ENCODE measurements at places on chromosomes 7 and 10. TPM values are rescaled to one million over a fixed set of nuclear protein-coding genes. Genes with fewer than 3 reads are reported as not detected.

Gene PRPS1L1
- total RNA-seq = not detected

Gene RPEL1
- 0.13 TPM for total RNA-seq

Gene TAS2R41
- not detected for total RNA-seq

Gene UFSP1
- 4.3 TPM for total RNA-seq

Gene CLDN12
- 42.9 TPM for total RNA-seq

Gene CHST15
- total RNA-seq = 8.7 TPM

GRCh38 chr7:124030964-124031363 lies 1.9 kb downstream of the TMEM229A start:
- H3K27me3 ChIP-seq = peaks cover 8% of the 10 kb centered on the region
- no peaks in the 10 kb centered on the region for H3K36me3 ChIP-seq
- H3K4me3 ChIP-seq = no peak overlapping the region

GRCh38 chr10:131781076-131781475 lies 119.7 kb upstream of the PPP2R2D start:
- DNase-seq = no peak
- H3K4me3 ChIP-seq = no peak overlapping the region
- no peaks in the 10 kb centered on the region for H3K27me3 ChIP-seq
- H3K27ac ChIP-seq = no peak overlapping the region
- H3K36me3 ChIP-seq = peaks cover 21% of the 10 kb centered on the region

GRCh38 chr10:66045859-66046258 lies 880.0 kb upstream of the LRRTM3 start:
- H3K27ac ChIP-seq = no peak overlapping the region
- no peaks in the 10 kb centered on the region for H3K4me1 ChIP-seq
- H3K4me3 ChIP-seq = no peak overlapping the region
- H3K27me3 ChIP-seq = no peaks in the 10 kb centered on the region
- peaks cover 9% of the 10 kb centered on the region for H3K36me3 ChIP-seq
- DNase-seq = no peak

DNA sequence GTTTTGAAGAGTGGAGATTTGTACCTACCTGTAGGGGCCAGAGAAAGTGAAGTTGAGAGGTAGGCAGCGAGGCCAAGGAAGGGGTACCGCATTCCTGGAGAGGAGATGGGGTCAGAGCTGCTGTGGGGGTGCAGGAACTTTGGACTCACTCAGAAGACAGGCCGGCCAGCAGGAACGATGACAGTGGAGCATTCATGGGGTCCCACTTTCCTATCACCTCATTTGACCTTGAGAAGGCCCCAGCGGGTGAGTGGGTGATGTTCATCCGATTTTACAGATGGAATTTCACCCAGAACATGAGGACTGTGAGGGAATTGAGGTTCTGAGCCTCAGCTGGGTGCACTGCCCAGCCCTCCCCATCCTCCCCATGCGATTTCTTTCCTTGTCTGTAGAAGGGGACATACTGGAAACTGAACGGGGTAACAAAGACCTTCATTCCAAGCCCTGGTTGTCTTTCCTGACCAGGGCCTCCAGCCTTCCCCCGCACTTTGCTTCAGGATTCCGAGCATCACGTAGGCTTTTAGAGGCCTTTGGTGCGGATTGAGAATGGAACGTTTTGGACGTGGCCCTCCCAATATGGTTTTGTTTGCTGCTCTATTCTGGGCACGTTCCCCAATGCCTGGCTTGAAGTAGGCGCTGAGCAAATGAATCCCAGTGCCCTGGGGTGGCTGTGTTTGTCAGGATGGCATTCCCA lies 87.3 kb downstream of the ADCY1 start:
- H3K36me3 ChIP-seq = no peaks in the 10 kb centered on the region
- DNase-seq = peak; percentile 5
- H3K4me3 ChIP-seq = no peak overlapping the region
- H3K27ac ChIP-seq = no peak overlapping the region
- H3K4me1 ChIP-seq = no peaks in the 10 kb centered on the region

DNA sequence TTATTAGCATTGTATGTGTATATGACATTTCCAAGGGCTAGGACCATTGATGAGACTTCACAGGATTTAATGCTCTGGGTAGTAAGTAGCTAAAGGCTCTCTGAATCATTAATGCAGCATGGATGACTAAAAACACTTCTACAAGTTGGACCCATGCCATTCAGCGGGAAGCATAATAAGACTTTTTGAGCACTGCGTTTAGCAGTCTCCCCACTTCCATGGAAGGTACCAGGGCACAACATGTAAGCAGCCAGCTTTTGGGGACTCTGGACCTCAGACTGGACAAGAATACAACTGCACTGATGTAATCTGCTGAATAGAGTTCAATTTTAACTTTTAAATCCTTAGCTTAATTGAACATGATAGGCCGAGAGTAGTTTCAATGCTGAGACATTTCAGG lies 191.7 kb upstream of the IMMP2L start:
- no peak overlapping the region for H3K4me3 ChIP-seq
- DNase-seq = no peak
- no peak overlapping the region for H3K27ac ChIP-seq
- H3K36me3 ChIP-seq = no peaks in the 10 kb centered on the region
- no peaks in the 10 kb centered on the region for H3K4me1 ChIP-seq
- H3K27me3 ChIP-seq = no peaks in the 10 kb centered on the region

- H3K27me3 ChIP-seq = no peaks in the 10 kb centered on the region
- DNase-seq = no peak
- H3K4me1 ChIP-seq = no peaks in the 10 kb centered on the region
- no peak overlapping the region for H3K4me3 ChIP-seq
Observed at GRCh38 chr7:68364886-68365625, 1233.2 kb upstream of the AUTS2 start.

DNA sequence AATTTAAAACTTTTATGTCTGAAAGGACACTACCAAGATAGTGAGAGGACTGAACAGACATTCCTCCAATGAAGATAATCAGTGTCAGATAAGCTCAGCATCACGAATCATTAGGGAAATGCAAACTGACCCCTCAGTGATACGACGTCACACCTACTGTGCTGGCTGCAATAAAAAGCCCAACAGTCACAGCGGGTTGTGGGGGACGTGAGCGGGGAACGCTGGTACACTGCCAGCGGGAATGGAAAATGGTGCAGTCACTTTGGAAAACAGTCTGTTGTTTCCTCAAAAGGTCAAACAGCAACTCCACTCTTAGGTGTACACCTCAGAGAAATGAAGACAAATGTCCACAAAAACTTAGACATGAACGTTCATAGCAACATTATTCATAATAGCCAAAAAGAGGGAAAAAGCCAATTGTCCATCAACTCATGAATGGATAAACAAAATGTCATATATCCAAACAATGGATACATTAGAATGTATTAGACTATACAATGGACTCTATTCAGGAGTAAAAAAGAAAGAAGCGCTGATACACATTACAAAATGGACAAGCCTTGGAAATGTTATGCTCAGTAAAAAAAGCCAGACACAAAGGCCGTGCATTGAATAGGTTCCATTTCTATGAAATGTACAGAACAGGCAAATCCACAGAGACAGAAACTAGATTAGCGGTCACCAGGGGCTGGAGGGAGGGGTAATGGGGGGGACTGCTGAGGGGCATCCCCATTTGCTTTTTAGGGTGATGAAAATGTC lies 2.4 kb upstream of the ECHS1 start:
- no peak overlapping the region for H3K4me3 ChIP-seq
- no peaks in the 10 kb centered on the region for H3K4me1 ChIP-seq
- no peak overlapping the region for H3K27ac ChIP-seq
- H3K27me3 ChIP-seq = peaks cover 18% of the 10 kb centered on the region

DNA sequence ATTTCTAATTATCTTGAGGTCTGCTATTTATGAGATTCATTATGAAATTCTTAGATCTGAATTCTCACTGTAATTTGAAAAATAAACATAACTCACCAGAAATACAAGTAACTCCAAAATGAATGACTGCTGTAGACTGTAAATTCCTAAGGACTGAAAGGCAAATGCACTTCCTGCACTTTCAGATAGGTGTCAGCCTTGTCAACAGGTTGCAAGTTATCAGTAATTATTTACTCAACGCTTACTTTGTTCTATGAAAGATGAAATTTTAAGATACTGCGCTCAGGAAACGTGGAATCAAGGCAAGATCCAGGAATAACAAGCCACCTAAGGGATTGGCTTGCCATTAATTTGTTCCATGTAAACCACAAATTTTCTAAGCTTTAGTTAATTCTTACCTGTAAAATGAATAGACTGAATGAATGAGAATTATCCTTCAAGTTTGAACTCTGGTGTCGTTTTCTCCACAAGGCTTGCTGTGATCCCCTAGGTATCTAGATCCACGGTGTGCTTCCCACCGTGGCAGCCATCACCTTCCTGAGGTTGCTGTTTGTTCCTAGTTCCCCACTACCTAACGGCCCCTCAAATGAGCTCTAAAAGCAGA lies 12.6 kb downstream of the DHX32 start:
- no peaks in the 10 kb centered on the region for H3K27me3 ChIP-seq
- DNase-seq = no peak
- no peaks in the 10 kb centered on the region for H3K4me1 ChIP-seq
- H3K4me3 ChIP-seq = no peak overlapping the region

- DNase-seq = no peak
- H3K36me3 ChIP-seq = no peaks in the 10 kb centered on the region
- no peak overlapping the region for H3K27ac ChIP-seq
Observed at GRCh38 chr10:28798428-28798955, 121.2 kb downstream of the BAMBI start.

DNA sequence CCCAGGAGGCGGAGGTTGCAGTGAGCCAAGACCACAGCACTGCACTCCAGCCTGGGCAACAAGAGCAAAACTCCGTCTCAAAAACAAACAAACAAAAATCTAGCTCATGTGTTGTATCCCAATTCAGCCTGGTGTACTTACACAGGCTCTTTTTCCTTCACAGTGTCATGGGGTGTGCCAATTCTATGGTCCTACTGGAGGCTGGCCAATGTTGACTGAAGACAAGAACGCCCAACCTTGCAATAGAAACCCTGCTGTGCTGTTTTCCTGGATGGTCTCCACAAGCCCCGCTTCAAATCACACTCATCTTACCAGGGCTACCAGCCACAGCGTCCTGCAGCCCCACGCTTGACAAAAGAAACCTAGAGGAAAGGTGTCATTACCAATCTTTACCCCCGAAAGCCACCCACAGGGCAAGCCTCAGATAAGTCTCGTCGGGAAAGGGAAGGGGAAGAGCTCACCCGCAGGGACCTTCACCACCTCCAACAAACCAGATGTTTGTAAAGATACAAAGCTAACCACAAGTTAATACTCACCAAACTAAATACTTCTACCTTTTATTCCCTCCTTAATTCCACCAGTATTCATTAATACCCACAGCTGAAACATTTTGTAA lies 64.8 kb downstream of the TNS3 start:
- no peak overlapping the region for H3K27ac ChIP-seq
- H3K27me3 ChIP-seq = no peaks in the 10 kb centered on the region
- H3K4me1 ChIP-seq = peaks cover 6% of the 10 kb centered on the region
- no peak overlapping the region for H3K4me3 ChIP-seq
- no peak for DNase-seq

- H3K4me1 ChIP-seq = no peaks in the 10 kb centered on the region
- no peaks in the 10 kb centered on the region for H3K27me3 ChIP-seq
- H3K36me3 ChIP-seq = peaks cover 7% of the 10 kb centered on the region
- no peak for DNase-seq
Observed at GRCh38 chr10:67923551-67923950, 39.1 kb downstream of the SIRT1 start.

DNA sequence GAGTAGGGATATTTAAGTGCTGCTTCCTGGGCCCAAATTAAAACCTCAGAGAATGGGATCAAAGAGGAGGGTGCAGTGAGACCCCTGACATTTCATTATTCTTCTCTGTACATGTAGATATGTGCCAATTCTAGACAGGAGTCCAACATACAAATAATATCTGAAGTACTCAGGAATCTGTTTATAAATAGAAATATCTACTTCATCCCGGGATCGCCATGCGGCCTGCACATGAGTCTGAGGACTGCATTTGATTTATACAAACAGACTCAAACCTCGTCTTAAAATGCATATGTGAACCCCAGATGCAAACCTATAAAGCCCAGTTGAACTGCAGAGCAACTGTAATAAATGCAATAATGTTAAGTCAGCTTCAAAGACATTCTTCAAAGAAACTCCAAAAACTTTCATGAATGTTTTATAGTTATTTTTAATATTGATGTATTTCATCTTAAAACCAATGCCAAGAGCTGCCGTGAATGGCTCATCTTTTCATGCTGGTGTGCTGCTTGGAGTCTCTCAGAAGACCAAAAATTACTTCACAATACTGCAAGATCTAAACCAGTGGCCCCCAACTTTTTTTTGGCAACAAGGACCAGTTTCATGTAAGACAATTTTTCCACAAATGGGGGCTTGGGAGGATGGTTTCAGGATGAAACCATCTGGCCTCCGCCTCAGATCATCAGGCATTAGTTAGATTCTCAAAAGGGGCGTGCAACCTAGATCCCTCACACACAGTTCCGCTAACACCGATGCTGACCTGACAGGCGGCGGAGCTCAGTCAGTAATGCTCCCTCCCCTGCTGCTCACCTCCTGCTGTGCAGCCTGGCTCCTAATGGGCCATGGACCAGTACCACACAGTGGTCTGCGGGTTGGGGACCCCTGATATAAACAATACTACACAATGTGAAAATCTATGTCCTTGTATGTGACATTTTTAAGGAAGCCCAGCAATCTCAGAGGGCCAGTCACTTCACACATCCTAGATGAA lies 166.9 kb downstream of the PARD3 start:
- no peaks in the 10 kb centered on the region for H3K36me3 ChIP-seq
- no peak for DNase-seq
- no peaks in the 10 kb centered on the region for H3K27me3 ChIP-seq
- no peak overlapping the region for H3K27ac ChIP-seq
- no peak overlapping the region for H3K4me3 ChIP-seq

DNA sequence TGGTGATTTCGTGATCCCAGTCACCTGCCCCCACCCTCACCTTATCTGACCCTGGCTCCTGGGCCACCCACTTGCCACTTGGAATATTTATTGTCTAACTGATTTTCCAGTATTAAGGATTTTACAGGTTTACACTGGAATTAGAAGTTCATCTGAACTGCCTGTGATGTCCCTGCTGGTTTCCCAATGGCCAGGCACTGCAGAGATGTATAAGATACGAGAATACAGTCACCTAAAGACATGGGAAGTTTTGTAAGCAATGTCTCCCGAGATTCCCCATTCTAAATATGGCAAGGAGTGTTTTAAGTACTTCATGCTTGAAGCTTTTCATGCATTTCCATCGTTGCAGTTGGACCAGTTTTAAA lies 592.7 kb downstream of the SDK1 start:
- H3K27me3 ChIP-seq = no peaks in the 10 kb centered on the region
- no peak for DNase-seq
- H3K36me3 ChIP-seq = no peaks in the 10 kb centered on the region
- no peak overlapping the region for H3K27ac ChIP-seq

Measured in H9 (cell line).